ENCODE measurements at places on chromosomes 12 and 14.

- DNase-seq = no peak
These were observed 75.2 kb upstream of the SCAF11 start for GRCh38 chr12:46065412-46066166.

DNA sequence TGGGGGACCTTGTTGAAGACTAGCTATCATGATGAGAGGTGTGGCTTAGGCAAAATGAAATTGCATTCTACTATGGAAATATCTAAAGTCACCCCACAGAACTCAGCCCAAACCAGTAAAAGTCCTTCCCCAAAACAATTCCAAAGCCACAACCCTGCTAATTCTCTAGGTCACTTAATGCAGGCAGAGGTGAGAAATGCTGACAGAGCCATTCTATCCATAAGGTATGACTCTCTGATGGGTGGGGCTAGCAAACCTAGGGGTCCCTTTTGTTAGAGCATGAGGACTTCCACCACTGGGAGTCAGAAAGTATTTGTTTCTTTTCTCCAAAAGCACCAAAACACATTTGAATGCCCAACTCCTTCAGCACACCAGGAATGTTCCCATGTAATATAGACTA, 12.7 kb upstream of the BMP4 start:
- DNase-seq = no peak

- DNase-seq = no peak
These were observed 132.9 kb downstream of the SRGAP1 start for GRCh38 chr12:63977441-63977840.

GRCh38 chr12:101455685-101456084, 19.5 kb upstream of the SPIC start:
- no peak for DNase-seq

DNA sequence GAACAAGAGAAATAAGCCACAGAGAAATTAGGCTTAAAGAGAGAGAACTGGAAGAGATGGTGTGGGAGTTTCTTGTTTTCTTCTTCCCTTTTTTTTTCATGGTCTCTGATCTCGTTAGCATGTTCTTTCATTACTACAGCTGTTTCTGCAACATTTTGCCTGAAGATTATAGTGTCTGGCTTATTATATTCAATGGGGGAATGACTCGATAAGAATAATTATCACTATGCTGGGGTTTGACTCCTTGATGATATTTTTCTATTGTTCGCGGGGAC, 70.0 kb downstream of the TMEM132C start:
- DNase-seq = no peak

DNA sequence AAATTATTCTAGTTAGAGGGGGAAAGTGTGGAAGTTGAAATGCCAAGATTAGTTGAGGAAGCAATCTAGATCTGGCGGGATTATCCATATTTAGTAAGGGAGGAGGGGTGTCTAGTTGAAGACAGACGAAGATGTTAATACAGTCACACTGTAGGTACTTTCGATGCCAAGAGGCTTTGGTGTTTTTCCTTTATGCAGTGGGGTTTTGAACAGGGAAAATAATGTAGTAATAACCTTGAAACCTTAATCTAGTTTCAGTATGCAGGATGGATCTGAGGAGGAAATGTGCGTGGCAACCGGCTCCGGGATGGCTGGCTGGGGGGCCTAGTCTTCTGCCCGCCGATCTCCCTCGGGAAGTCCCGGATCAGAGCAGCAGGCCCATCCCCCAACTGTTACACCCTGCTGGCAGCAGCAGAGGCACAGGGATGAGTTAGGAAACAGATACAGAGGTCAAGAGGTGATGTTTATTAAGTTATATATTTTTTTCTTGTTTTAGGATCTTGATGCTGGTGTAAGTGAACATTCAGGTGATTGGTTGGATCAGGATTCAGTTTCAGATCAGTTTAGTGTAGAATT, 27.4 kb downstream of the MDM2 start:
- DNase-seq = no peak

DNA sequence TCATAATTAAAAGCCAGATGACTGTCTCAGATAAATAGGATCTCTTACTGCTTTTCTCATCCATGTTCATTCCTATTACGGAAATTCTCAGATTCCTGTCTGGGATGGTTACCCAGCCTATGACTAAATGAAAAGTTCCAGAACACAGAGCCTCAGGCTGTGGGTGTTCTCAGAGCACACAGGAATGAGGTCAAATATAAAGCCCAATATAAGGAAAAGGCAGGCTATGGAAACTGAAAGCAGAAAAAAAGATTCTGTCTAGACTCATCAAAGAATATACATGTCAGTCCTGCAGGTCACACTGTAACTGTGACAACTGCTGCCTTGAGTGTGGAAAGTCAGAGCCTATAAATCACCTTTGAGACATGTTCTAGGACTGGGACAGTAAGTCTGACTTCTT, 64.3 kb downstream of the DCAF5 start:
- no peak for DNase-seq

GRCh38 chr14:43894534-43894933, 612.5 kb downstream of the FSCB start:
- DNase-seq = no peak

DNA sequence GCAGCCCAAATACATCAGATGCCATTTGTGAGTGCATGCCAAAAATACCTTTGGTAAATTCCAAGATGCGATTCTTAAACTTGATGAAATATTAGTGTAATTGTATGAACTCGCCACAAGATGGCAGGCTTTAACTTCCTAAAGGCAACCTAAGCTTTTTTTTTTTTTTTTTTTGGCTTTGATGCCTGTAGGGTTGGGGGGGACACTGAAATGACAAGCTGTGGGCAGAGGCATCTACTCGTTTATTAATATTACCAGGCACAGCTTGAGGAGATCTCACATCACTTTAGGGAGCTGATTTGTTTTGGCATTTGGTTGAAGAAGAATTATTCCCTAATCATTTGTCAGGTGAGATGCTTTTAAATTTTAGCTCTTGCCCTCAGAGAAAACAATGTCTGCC, 126.7 kb upstream of the CCDC196 start:
- peak; percentile 15 for DNase-seq

- no peak for DNase-seq
These were observed 11.4 kb upstream of the PKP2 start for GRCh38 chr12:32907898-32908476.

GRCh38 chr14:74867673-74868072, 8.3 kb downstream of the PROX2 start:
- peak; percentile 14 for DNase-seq

- no peak for DNase-seq
These were observed 14.3 kb downstream of the FOS start for GRCh38 chr14:75292886-75293285.

DNA sequence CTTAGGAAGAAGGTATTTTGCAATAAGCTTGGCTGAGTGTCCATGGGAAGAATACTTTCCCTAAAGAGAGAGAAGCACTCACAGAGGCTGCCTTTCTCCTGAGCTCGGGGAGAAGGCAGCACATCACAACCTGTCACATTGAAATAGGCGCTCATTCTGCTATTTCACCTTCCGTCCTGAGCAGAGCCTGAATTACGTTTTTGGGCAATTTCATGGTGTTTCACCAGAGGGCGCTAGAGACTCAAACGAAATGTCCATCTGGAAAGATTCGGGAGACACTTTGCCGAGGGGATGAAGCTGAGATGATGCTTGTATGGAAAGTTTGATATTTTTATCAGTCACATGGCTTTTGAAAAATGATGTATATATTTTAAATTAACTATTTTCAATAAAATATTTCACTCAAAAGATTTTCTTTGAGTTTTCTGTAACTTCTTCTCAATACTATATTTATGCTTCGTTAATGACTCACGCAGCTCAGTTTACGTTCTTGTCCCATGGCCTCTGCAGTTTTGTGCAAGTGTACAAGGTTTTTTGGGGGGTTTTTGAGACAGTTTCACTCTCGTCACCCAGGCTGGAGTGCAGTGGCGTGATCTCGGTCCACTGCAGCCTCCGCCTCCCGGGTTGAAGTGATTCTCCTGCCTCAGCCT, 17.4 kb upstream of the B4GALNT3 start:
- DNase-seq = peak; percentile 40

DNA sequence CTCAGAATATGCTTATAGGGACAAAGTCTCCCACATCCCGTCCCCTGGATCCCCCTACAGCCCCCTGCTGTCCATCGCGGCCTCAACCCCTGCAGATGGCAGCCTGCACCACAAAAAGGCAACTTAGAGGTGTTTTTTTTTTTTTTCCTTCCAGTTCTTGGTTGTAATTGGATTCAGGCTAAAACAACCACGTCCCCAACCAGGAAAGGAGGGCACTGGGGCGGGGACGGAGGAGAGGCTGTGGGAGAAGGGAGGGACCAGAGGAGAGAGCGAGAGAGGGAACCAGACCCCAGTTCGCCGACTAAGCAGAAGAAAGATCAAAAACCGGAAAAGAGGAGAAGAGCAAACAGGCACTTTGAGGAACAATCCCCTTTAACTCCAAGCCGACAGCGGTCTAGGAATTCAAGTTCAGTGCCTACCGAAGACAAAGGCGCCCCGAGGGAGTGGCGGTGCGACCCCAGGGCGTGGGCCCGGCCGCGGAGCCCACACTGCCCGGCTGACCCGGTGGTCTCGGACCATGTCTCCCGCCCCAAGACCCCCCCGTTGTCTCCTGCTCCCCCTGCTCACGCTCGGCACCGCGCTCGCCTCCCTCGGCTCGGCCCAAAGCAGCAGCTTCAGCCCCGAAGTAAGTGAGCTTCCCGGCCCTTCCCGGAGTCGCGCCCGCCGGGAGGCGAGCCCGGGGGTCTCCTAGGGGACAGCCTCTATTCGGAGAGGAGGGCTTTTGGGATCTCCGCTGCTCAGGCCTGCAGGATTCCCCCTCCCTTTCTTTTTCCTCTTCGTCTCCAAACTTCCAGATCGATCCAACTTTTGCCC, at the start of gene MMP14:
MMP14 (plus strand) TSS at position 285 of the 813 bp plus-strand sequence; CDS start at position 518, 233 bp downstream.
- DNase-seq = no peak

DNA sequence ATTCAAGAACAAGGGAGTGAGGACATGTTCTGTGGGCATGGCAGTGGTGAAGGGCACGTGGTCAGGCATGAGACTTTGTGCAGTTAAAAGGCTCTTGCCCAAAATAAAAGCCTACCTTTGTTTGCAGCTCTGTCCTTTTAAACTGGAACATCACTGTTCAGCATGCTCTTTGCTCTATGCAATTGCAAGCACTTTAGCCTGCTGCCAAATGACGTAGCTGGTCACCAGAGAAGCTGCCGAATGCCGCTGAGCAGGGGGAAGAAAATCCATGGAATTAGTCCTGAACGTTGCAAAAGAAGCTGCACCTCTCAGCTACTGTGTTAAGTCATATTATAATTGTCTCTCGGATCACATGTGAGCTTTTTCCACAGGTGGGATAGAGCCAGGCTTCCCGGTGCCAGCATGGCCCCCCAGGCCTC, 176.3 kb upstream of the DIO2 start:
- DNase-seq = no peak

- no peak for DNase-seq
These were observed 108.2 kb upstream of the GPHB5 start for GRCh38 chr14:63426838-63427352.

GRCh38 chr14:31541702-31542101, 19.5 kb upstream of the NUBPL start:
- no peak for DNase-seq

GRCh38 chr14:80518173-80518572, 306.9 kb upstream of the DIO2 start:
- DNase-seq = no peak

GRCh38 chr12:127640181-127640886, 626.6 kb upstream of the TMEM132C start:
- DNase-seq = no peak

- no peak for DNase-seq
These were observed 20.2 kb downstream of the TNFAIP2 start for GRCh38 chr14:103143506-103143905.

DNA sequence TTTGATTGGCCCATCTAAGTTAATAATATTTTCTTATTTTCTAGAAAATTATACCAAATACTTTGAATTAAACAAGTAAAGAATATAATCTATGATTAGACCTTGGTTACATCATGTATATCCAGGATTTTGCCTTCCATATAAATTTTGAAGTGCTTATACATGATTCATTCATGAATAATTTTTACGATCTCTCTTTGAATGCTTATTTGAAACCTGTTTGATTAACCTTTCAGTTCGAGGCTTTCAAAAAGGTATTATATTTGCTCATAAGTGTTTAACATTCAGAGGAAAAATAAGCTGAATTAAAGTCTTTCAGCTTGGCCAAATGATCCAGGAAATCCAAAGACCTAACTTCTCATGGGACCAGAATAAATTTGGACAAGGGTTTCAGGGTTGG, 495.2 kb upstream of the GARIN6 start:
- no peak for DNase-seq

DNA sequence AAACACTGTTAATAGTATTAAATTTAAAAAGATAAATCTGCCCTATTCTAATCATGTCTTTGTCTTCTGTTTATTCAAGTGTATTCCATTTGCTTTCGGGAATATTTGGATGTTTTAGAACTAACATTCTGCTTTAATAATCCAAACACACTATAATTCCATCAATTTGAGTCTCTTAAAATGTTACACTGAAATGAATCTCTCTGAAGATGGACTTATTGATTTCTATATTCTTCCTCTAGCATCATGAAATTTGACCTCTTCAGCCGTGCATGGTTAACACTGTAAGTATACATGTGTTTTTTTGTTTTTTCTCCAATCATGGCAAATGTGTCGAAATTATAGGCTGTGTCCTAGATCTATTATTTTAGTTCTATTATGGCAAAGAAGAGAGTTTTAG, 339.2 kb downstream of the ACSS3 start:
- DNase-seq = no peak

DNA sequence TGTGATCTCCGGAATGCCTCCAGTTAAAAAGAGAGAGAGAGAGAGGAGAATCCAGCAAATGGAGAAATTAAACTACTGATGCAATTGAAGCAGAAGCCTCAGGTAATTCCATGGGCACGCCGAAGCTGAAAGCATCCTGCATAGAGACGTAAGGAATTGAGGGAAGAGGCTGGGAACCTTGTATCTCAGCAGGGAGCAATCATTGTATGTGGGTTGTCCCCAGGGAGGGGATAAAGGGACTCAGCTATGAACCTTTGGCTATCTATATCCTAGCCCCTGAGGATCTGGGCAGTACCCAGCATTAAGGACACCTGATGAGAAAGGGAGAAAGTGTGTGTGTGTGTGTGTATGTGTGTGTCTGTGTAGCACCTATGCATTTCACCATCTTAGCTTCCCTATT, 95.8 kb upstream of the ATXN7L3B start:
- DNase-seq = no peak

GRCh38 chr12:121499929-121500793, 80.7 kb downstream of the KDM2B start:
- peak; percentile 75 for DNase-seq

DNA sequence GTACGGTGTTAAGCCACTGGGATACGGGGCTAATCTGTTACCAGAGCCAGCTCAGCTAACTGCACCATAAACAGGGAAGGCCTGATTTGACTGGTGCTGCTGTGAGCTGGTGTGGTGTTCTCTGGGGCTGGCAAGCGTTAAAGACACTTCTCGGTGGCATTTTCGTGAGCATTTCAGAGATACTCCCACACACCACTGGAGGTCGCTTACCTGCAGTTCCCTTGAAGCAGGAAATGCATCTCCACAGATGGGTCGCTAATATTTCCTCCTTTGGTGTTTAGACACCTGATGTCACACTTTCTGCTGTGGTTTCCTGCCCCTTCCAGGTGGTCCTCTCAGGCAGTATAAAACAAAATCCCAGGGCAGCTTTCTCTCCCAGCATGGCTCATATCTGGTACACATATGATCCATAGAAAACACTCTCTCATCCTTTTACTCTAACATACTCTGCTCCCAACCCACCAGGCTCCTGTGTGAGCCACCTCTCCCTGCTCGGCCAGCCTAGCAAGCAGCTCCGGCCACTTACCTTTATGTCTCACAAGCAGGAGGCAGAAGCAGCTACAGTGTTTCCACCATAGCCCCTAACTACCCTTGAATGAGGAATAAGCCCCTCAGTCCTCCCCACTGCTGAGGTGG, 129.9 kb upstream of the GRIN2B start:
- DNase-seq = no peak

- DNase-seq = no peak
These were observed 245.7 kb downstream of the KCNC2 start for GRCh38 chr12:74963867-74964331.
